D721Med (cell line): ENCODE measurements at places on chromosomes 7 and 10.

GRCh38 chr7:150435047-150435389 is 15.4 kb upstream of the GIMAP8 start:
- no peak for DNase-seq

GRCh38 chr7:81210137-81211064 is 291.6 kb upstream of the SEMA3C start:
- DNase-seq: no peak

DNA sequence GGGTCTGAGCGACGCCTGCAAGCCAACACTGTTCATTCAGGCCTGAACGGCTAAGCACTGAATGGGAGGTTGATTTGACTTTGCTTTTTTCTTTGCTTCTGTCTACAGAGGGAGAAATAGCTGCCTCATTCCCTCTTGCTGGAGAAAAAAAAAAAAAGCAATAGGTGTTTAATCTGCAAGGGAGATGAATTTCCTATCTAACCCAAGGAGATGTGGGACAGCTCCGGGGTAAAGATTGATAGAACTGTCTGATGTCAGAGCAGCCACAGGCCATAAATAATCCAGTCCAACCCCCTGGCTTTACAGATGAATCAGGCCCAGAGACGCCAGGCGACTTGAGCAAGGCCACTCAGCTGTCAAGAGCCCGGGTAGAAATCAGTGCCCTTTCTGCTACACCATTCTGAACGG is 168.0 kb downstream of the ARHGAP12 start:
- no peak for DNase-seq

- DNase-seq: no peak
Observed at GRCh38 chr10:49106451-49106850, 8.9 kb downstream of the VSTM4 start.

GRCh38 chr7:71096351-71096750 is 35.6 kb upstream of the GALNT17 start:
- no peak for DNase-seq

- DNase-seq: peak; percentile 19
Observed at GRCh38 chr7:102317231-102318059, 30.8 kb downstream of the SH2B2 start.

- DNase-seq: no peak
Observed at GRCh38 chr10:70512149-70512639, 33.6 kb downstream of the PALD1 start.

GRCh38 chr10:94150541-94151184 is 156.9 kb downstream of the PLCE1 start:
- no peak for DNase-seq

- DNase-seq: no peak
Observed at GRCh38 chr7:33716581-33717477, 188.5 kb upstream of the BMPER start.

DNA sequence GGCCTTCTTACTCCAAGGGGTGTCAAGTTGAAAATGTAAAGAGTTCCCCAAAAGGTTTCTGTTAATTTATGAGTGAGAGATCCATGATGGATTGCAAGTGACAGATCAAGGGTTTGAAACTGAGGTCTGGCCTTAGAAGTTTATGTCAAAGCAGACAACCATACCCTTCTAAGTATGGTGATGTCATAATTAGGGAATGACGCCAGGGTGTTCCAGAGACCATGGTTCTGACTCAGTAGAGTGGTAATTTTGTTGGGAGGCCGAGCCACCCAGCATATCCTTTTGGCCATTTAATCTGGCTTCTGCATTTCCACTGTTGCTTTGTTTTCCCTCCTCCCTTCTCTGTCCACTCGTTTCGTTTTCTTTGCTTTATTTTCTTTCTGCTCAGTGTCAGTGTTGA is 2.7 kb downstream of the TRUB1 start:
- DNase-seq: no peak

DNA sequence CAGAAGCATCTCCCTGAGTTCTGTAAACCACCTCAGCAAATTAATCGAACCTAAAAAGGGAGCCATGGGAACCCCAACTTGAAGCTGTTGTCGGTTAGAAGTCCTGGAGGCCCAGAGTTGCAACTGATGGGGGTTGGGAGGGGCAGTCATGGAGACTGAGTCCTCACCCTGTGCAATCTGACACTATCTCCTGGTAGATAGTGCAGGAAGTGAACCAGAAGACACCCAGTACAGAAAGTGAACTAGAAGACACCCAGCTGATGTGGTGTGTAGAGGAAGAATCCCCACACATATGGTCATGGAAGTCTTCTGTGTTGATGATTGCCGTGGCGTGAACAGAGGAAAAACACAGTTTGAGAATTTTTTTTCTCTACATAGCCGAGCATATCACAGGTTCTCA is 58.8 kb upstream of the SRRM3 start:
- no peak for DNase-seq

GRCh38 chr7:96182424-96183158 is 139.3 kb downstream of the SLC25A13 start:
- no peak for DNase-seq

GRCh38 chr10:35635576-35635975 is 6.5 kb downstream of the FZD8 start:
- DNase-seq: no peak

DNA sequence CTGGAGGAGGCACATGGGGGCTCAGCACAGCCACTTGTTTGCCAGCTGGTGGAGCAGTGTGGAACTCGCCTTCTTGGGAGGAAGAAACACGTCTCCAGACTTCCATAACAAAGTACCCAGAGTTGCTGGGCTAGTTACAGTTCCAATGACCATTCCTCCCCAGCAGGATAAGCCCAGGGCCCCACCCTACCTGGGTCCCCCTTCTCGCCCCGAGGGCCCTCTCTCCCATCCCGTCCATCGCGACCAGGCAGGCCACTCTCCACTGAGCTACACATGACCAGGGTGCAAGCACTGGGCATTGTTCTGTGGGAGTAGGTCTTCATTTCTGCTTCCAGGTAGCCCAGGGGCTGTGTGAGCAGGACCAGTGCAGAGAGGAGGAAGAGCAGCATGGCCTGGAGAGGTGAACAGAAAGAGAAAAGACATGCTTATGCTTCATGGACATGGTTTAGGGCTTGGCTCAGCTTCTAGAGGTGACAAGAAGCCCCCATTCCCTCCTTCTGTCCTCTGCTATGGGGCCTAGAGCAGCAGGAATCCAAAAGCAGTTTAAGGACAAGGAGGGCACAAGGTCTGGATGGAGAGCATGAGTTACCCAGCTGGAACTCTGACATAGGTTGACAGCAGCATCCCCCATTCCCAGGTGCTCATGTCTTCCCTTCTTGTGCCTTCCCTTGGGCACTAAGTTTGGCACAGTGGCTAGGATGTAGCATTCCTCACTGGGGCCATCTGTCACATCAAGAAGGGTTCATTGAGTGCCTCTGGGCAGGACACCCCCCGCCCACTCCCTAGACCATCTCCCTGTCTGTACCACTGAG is 2.4 kb downstream of the SFTPD start:
- DNase-seq: no peak

GRCh38 chr7:148773334-148773733 is 74.6 kb downstream of the CUL1 start:
- DNase-seq: no peak

- no peak for DNase-seq
Observed at GRCh38 chr10:75746356-75746755, 314.9 kb downstream of the LRMDA start.

DNA sequence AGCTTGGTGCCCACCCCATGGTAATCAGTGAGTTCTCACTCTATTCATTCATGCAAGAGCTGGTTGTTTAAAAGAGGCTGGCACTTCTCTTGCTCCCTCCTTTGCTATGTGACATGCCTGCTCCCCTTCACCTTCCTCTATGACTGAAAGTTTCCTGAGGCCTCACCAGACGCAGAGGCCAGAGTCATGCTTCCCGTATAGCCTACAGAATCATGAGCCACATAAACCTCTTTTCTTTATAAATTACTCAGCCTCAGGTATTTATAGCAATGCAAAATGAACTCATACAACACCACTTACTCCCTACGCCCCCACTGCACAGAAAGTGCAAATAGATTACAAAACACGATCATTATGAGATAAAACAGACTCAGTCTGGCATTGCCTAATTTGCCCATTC is 39.0 kb downstream of the SEC61G start:
- no peak for DNase-seq

- DNase-seq: no peak
Observed at GRCh38 chr10:7170626-7171322, 240.1 kb downstream of the SFMBT2 start.

GRCh38 chr7:91780521-91780920 is 100.0 kb downstream of the MTERF1 start:
- DNase-seq: no peak
